Thymus (tissue), 14 donors: ENCODE measurements at places on chromosomes 2 and 18. TPM values are rescaled to one million over a fixed set of nuclear protein-coding genes. Genes with fewer than 3 reads are reported as not detected.

TLX2 gene
- total RNA-seq, result 0.19 TPM

AQP4 gene
- total RNA-seq, result 0.24 TPM

MBD2 gene
- 68.5 TPM for total RNA-seq

EPHA4 gene
- total RNA-seq, result 9.0 TPM

C2orf78 gene
- not detected for total RNA-seq

- H3K4me1 ChIP-seq, result no peaks in the 10 kb centered on the region
- H3K27me3 ChIP-seq, result no peaks in the 10 kb centered on the region
- DNase-seq, result no peak
- no peaks in the 10 kb centered on the region for H3K36me3 ChIP-seq
- no peak overlapping the region for H3K4me3 ChIP-seq
These were observed 357.2 kb upstream of the RGPD4 start for GRCh38 chr2:107469437-107469995.

DNA sequence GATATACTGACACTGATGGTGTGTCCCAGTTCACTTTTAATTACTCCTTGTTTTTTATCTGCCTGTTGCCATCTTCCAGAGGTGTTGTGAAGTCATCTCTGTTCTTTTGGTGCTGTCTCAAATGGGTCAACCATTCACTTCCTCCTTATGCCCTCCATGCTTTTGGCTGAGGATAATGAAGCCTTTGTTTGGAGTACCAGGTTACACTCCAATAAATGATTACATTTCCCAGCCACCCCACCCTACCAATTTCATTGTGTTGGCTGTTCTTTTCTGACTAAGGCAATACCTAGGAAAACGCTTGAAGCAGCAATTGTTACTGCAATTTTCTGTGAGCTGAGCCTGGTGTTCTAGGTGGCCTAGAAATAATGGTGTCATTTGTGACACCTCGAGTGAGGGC, 29.8 kb upstream of the ACTG2 start:
- no peak overlapping the region for H3K27ac ChIP-seq
- H3K36me3 ChIP-seq, result peaks cover 65% of the 10 kb centered on the region
- H3K27me3 ChIP-seq, result no peaks in the 10 kb centered on the region
- no peak overlapping the region for H3K4me3 ChIP-seq
- no peak for DNase-seq

DNA sequence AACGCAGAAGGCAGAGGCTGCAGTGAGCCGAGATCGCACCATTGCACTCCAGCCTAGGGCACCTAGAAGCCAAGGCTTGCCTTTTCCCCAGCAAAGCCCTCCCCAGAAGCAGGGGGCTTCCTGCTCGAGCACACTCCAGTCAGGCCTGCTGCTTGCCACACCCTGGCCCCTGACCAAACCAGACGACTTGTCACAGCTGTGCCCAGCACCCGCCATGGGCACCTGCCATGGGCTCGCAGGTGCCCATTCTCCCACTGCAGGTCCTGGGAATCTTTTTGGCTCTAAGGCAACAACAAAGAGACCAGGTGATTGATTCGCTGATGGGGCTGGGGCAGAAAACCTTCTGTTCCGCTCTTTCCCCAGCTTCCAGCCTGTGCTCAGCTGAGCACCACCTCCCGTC, 4.9 kb downstream of the KCNK3 start:
- peaks cover 7% of the 10 kb centered on the region for H3K4me1 ChIP-seq
- H3K27ac ChIP-seq, result no peak overlapping the region
- H3K4me3 ChIP-seq, result no peak overlapping the region
- H3K36me3 ChIP-seq, result no peaks in the 10 kb centered on the region
- peaks cover 36% of the 10 kb centered on the region for H3K27me3 ChIP-seq
- no peak for DNase-seq
